Calu3 (cell line): ENCODE measurements at places on chromosomes 16 and 17. TPM values are rescaled to one million over a fixed set of nuclear protein-coding genes. Genes with fewer than 3 reads are reported as not detected.

GLYR1 gene
- total RNA-seq: 158 and 159 TPM in 2 replicates

NPIPA2 gene
- not detected in 2 replicates for total RNA-seq

ABCC11 gene
- 0.26 and 0.56 TPM in 2 replicates for total RNA-seq

- no peaks in the 10 kb centered on the region for H3K4me1 ChIP-seq
- H3K4me3 ChIP-seq: no peak overlapping the region
- H3K27me3 ChIP-seq: no peaks in the 10 kb centered on the region
- H3K27ac ChIP-seq: no peak overlapping the region
These were observed 47.0 kb upstream of the GSG1L start for GRCh38 chr16:28110479-28110878.

DNA sequence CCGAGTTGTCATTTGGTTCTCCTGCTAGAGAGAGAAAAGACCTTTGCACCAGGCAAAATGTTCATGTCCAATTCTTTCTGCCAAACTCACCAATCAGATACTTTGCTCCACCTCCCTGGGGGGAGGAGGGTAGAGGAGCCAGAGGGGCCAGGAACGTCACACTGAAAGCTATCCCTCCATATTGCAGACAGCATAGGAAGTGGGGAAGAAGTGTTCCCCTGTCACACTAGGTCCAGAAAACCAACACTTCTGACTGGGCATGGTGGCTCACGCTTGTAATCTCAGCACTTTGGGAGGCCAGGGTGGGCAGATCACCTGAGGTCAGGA, 9.5 kb downstream of the HSD17B2 start:
- H3K27ac ChIP-seq: no peak overlapping the region
- no peak overlapping the region for H3K4me3 ChIP-seq
- no peaks in the 10 kb centered on the region for H3K27me3 ChIP-seq

DNA sequence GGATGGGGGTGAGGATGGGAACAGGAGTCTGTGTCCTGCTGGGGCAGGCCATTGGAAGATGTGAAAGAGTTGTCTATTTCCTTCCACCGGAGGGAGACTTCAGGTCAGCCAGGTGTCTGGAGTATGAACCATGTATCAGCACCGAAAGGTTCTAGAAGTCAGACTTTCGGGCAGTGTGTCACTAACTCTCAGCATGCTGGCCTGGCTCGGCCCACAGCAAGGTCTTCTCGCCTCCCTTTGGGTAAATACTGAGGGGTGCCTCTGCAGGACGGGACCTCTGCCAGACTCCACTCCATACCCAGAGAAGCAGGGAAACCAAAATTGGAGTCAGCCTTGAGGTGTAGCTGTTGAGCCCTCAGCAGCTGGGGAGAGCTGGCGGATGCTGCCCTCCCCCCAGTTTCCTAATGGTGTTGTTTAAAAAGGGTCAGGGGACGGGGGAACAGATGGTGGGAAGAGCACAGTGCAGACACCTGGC, 507 bp downstream of the CIITA start:
- H3K27me3 ChIP-seq: no peaks in the 10 kb centered on the region
- peaks cover 26% of the 10 kb centered on the region for H3K36me3 ChIP-seq

- H3K4me1 ChIP-seq: no peaks in the 10 kb centered on the region
- H3K27ac ChIP-seq: no peak overlapping the region
- peaks cover 100% of the 10 kb centered on the region for H3K27me3 ChIP-seq
- no peak overlapping the region for H3K4me3 ChIP-seq
- no peak for DNase-seq
These were observed 3.2 kb downstream of the CACNG5 start for GRCh38 chr17:66837885-66838665.
